ENCODE measurements at places on chromosomes 1 and 21.

DNA sequence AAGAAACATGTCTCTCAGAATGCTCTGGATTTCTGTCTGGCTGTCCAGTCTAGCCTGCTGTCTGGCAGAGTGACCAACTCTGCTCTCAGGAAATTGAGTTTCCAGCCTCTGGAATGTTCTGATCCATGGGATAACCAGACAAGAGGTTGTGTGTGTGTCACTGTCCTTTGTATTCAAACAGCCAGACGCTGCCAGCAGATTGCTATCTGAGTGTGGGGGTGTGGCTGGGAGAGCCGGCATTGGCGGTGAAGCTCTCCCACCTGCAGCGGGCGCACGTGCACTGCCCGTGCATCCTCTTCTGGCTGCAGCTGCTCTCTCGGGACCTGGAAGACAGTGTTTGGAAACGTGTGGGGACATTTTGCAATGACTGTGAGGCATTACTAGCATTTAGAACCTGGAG lies 26.1 kb downstream of the PKP1 start:
- DNase-seq, result no peak

- DNase-seq, result no peak
Measured at GRCh38 chr1:67468066-67468718, 38.0 kb upstream of the SERBP1 start.

- no peak for DNase-seq
Measured at GRCh38 chr1:43449708-43450069, 4.0 kb downstream of the HYI start.

DNA sequence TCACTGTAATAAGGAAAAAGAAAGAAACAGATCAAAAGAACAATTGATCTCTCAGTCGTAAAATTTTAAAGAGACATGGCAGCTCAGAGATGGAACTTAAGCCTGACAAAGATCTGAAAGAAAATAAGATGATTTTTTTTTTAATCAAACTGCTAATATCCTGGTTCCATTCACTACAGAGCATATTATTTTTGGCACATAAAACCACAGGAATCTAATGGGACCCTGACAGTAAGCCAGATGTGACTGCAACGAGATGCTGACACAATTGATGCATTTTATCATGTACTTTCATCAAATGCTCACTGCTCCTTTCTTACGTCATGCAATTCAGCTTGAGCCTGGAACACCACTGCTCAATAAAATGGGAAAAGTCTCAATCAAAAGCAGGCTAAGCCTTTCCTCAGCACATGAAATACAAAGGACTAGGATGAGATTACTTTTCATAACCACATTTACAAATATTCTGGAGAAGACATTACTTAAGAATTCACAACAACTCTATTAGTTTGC lies 16.6 kb downstream of the GPATCH2 start:
- DNase-seq, result no peak

DNA sequence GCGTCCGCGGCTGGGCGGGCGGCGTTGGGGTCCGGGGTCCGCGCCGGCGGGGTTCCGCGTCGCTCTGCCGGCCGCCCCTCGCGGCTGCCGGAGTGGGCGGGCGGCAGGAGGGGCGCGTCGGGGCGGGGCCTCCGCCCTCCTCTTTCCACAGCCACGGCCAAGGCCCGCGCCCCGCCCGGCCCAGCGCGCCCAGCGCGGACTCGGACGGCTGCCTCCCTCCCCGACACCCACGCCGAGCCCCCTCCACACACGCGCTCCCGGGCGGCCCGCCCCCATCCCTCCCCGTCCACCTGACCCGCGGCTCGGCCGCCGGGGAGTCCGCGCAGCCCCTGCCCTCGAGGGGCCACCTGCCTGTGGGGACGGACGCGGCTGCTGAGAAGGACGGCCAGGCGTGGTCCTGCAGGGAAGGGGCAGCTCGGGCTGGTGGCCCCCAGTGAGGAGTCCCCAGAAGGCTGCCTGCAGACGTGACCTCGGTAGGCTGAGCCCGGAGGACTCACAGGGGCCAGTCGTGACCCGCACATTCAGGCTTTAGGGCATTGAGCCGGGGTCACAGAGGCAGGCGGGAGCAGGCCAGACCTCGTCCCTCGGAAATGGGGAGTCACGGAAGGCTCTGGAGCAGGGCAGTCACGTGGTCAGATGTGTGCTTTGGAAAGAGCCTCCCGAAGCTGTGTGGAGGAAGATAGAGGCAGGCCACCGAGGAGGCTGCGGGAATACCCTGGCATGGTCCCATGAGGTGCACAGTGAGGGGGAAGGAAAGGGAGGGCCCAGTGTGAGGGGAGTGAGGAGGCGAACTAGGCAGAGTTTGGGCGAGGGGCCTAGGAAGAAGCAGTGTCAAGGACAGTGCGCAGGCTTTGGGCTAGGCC lies at the start of gene COL8A2:
Gene COL8A2, minus strand, starts transcription at position 94 of the 863 bp plus-strand sequence. CDS start 24,980 bp downstream, outside the sequence.
- DNase-seq, result no peak

DNA sequence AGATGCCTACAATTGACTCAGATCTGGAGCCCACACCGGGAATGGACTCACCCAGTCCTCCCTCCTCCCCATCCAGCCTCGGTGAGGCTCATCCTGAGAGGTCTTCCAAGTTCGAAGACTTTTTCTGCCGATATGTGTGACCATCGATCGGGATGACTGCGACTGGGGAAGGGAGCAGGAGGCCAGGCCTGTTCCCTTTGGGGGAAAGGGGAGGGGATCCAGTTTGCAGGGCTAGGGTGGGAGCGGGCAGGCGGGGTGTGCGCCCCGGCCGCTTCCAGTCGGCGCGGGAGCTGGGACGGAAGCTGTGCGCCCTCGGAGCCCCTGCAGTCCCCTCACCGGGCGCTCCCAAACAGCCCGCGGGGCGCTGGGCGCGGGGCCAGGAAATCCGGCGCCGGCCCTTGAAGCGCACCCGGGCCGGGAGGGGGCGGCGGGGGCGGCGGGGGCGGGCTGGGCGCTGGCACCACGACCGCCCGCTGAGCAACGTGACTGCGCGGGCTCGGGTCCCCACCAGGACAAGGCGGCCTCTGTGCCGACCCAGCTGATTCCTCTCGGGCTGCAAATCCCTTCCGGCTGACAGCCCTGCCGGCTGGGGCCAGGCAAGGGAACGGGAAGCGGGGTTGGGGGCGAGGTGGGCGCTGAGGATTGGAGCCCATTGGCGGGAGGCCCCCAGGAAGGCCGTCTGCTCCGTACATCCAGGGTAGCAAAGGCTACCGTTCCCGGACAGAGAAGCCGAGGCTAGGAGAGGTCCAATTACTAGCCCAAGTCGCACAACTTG lies 103.9 kb downstream of the EBNA1BP2 start:
- no peak for DNase-seq

DNA sequence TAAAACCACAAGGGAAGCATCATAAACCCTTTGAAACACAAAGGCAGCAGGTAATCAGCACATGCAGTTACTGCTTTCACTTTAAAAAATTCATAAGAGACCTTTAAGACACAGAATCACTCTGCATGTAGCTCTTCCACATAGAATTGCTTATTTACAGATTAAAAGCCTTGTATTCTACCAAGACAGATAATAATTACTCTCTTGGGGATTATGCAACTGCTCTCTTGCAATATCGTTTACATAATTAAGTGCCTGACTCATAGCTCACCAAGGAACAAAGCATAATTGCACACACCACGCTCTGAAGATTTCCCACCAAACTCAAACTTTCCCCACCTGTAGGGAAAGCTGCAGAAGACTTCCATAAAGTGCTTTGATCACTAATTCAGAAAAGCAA lies 87.9 kb downstream of the VAV3 start:
- DNase-seq, result no peak

DNA sequence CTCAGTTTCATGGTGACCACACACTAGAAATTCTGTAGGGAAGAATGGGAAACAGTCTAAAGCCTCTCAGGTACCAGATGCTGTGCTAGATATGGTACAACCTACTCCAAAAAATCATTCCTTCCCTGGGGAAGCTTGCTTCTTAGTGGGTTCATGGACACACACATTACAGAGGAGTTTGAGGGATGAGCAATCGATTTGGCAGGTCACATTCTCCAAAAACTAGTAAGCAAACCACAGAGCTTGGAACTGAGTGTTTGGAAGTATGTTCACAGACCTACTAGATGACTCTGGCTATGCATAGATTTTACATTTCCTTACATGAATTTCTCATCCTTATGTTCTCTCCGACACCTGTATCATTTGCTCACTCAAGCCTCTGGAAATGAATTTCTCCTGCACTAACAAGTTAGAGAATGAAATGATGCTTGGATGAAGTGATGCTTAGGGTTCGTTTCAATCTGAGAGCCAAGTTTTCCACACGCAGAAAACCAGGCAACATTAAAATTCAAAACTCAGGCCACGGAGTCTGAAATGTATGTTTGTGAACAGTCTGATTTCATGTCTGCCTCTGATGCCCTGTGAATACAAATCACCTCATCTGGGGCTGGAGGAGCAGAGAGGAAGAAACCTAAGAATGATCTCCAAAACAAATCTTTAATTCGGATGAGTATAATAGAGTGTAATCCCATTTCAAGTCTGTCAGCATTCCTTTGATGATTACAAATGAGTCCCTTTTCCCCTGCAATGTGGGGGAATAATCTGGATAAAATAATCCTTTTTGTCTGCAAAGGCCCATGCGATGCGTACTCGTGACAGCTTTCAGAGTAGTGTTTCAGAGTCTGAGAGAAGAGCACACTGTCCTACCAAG lies 11.0 kb downstream of the EVA1C start:
- no peak for DNase-seq

DNA sequence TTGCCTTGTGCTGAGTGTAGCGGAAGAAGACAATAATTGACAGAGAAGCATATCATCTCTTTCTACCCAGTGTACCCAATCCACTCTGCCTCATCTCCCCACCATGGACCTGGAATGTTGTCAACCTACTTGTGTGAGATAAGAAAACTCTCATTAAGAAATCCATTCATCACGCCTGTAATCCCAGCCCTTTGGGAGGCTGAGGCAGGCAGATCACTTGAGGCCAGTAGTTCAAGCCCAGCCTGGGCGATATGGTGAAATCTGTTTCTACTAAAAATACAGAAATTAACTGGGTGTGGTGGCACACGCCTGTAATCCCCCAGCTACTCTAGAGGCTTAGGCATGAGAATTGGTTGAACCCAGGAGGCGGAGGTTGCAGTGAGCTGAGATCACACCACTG lies 209.6 kb downstream of the PBX1 start:
- no peak for DNase-seq

- no peak for DNase-seq
Measured at GRCh38 chr1:39687243-39687642, 4.0 kb downstream of the HPCAL4 start.

DNA sequence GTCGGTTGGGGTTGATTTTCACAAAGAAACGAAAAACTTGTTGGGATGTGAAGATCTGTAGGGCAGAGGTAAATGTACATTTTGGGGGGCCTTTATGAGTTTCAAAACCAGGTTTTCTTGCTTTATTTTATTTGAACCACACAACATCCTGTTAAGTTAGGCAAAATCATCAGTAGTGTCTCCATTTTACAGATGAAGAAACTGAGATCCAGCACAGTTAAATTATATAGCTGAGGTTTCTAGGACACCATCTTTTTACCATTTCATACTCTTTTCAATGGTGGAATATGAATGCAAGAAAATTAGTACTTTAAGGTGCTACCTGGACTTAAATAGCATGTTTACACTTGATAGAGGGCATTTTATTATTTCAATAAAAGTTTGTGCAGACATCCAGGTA lies 187.7 kb downstream of the NFIA start:
- DNase-seq, result no peak

DNA sequence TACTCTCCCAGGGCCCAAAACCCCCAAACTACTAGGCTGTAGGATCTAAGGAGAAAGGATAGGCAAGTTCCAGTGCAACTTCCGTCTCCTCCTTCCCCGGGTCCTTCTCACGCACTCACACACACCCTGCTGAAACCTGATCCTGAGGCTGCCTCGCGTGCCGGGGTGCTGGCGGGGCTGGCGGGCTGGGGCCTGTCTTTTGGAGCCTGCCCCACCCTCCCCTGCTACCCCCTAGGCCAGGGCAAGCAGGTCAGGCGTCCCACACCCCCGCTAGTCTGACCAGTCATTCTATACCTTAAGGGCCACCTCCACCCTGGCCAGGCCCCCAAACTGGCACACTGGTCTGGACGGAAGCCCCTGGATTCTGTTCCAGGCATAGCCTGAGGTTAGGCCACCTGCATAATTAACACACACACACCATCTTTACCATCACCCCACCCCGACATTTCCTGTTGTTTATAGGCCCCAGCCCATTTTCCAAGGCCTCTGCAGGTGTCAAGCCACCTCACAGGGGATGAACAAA lies 48.3 kb upstream of the ARTN start:
- no peak for DNase-seq

- no peak for DNase-seq
Measured at GRCh38 chr1:160374306-160375110, 7.6 kb downstream of the NHLH1 start.

DNA sequence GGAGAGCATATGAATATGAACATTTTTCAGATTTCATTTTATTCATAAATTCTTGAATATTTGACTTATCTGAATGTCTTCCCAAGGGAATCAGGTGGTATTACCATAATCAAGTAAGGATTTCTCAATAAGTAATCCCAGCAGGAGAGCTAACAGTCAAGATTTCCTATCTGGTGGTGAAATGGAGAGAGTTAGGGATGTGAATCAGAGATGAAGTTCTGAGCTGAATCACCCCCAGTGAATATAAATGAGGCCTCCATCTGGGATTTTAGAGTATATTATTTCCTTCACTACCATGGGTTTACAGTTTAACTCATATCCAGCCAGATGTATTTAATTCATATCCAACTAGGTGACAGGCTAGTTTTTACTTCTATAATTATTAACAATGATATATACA lies 61.5 kb upstream of the RGS2 start:
- DNase-seq, result no peak
